T follicular helper cell (primary cell): ENCODE measurements at places on chromosomes 16 and 17.
A peak's percentile ranks its signal among the peaks of the same experiment; 100 is the strongest.

- DNase-seq, result no peak
These were observed 18.9 kb downstream of the TEKT5 start for GRCh38 chr16:10675861-10676260.

- DNase-seq, result no peak
These were observed 6.4 kb downstream of the PRKCB start for GRCh38 chr16:23842137-23842600.

- peak; percentile 51 for DNase-seq
These were observed 7.9 kb upstream of the PAM16 start for GRCh38 chr16:4358831-4359561.

DNA sequence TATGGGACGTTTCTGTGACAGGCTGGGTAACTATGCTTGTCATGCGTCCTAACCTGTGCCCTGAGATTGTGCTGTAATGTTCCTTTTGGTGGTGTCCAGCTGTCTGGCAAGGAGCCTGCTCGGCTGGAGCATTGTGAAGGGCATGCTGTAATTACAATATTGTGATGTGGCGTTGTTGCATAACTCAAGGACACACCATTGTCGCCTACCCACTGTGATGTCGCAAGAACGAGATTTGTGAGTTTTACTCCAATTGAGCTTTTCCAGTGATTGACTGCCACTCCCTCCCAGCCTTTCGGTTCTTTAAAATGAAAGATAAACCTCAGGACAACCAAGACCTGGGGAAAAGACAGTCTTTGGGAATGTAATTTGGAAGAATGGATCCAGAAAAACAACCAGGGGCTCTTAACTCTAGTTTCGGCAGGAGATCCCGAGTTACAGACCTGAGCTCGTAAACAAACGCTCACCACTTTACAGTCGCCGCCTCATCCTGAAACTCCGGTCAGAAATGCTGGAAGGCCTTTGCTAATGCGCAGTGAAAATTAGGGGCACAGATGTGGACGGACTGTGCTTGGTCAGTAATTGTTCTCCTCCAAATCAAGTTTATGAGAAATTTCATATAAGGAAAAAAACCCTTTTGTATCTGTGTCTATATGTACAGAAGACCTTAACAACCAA, 1.3 kb downstream of the ZNF750 start:
- DNase-seq, result no peak

- DNase-seq, result no peak
These were observed 11.6 kb downstream of the STH start for GRCh38 chr17:46010597-46011186.
